ENCODE measurements at places on chromosomes 11 and 22.

DNA sequence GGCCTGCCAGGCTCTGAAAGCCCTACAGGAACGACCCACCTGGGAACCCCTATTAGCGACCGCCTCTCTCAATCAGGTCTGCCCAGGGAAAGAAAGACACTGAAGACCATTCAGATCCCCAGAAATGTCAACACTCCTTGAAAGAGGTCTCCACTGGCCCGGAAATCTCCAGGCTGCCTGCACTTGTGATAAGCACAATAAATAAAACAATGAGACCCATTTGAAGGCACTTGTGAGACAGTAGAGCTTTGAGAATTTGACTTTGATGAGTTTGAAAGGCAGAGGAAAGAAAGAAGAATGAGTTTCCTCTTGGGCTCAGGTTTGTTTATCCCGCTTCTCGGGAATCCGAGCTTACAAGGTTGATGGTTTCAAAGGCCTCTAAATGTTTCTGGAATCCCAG, 416.3 kb downstream of the BUD13 start:
- no peak for DNase-seq

DNA sequence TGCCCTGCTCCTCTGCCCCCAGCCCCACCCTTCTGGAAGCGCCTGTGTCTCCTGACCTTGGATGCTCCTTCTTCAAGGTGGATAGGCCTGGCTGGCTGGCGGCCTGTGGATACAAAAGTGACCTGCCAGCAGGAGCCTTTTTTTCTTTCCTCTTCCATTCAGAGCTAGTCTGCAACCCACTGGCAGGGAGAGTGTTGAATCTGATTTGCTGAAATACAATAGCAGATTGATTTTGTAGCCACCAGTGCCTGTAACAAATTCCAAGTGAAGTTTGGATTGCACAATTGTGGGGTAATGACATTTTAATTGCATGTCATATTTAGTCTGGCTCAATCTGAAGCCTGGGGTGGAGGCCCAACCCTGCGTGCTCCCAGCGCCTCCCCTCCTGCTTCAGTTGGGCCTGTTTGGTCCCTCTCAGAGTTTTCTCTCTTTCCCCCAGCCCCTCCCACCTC, 97.2 kb downstream of the GRIK4 start:
- no peak for DNase-seq

- no peak for DNase-seq
These were observed 45.6 kb upstream of the CHRM4 start for GRCh38 chr11:46437122-46437689.

DNA sequence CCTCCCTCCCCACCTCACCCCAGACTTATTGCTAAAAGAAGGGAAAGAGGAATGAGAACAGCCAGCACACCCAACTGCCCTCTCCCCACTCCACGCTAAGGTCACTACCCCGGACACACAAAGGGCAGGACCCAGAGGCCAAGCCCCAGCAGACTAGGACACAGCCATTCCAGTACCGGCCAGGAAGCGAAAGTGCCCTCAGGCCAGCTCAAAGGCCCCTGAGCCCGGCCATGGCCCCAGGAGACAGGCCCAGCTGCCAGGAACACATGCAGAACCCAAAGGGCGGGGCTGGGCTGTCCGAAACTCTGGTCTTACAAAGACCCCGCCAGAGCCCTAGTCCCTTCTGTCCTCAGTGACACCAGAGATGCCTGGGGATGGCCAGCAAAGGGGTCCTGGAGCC, 5.5 kb downstream of the RCOR2 start:
- DNase-seq, result no peak

DNA sequence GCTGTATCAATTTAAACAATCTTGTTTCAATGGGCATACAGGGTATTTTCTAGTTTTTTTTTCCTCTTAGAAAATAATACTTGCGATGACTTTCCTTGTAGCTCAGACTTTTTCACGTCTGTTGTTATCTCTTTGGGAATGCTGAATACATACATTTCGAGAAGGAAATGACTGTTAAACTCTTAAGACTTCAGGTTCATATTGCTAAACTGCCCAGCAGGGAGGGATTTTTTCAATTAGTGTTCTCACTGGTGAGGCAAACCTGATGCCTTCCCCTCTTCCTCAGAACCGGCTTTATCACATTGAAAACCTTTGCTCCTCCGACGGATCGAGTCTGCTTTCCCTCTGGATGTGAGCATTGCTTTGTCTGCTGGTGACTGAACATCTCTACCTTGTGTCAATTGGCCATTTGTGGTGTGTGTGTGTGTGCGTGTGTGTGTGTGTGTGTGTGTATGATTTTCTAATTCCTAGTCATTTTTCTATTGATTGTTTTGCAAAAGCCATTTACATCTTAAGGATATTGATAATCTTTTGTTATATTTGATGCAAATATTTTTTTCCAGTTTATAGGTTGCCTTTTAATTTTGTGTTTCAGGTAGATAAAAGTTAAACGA, 6.6 kb downstream of the NEAT1 start:
- DNase-seq, result peak; percentile 78
